Osteocyte (in vitro differentiated cells): ENCODE measurements at places on chromosomes 1 and 21.

- H3K36me3 ChIP-seq = no peaks in the 10 kb centered on the region
- no peak overlapping the region for H3K4me3 ChIP-seq
- no peak overlapping the region for H3K27ac ChIP-seq
- H3K4me1 ChIP-seq = no peaks in the 10 kb centered on the region
- H3K27me3 ChIP-seq = no peaks in the 10 kb centered on the region
Measured at GRCh38 chr1:237568955-237569354, 321.8 kb downstream of the ZP4 start.

DNA sequence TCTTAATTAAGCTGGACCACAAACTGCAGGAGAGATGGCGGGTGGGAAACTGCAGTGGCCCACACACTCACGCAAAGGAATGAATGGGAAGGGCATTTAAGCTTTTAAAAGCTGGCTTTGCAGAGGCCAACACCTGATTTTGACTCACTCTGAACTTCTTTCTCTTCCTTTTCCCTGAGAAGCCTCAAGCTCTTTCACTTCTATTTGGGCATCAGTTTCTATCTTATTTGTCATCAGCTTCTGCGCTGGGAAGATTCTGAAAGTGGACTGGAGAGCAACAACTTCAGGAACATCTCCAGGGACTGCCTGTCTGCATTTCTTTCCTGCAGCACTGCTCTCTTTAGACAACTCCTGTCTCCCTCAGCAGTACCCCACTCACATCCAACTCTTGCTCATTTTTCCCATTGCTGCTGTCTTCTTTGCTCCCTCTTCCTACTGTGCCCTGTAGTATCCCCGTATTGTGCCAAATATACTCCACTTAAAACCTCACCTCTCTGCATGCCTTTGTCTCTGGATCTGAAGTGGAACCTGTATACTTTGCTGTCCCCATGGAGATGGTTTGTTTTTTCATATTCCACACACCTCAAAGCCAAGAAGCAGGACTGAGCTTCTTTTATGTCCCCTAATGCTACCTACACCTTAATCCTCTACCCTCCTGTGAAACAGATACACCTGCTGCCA is 143.3 kb upstream of the JUN start:
- peaks cover 13% of the 10 kb centered on the region for H3K4me1 ChIP-seq
- H3K27me3 ChIP-seq = no peaks in the 10 kb centered on the region
- no peaks in the 10 kb centered on the region for H3K36me3 ChIP-seq
- DNase-seq = peak; percentile 42
- no peak overlapping the region for H3K27ac ChIP-seq
- H3K4me3 ChIP-seq = no peak overlapping the region

GRCh38 chr1:30615816-30616590 is 107.4 kb downstream of the MATN1 start:
- no peak overlapping the region for H3K4me3 ChIP-seq
- H3K27ac ChIP-seq = no peak overlapping the region
- H3K27me3 ChIP-seq = no peaks in the 10 kb centered on the region

GRCh38 chr1:24911651-24912155 is 18.4 kb downstream of the RUNX3 start:
- H3K36me3 ChIP-seq = no peaks in the 10 kb centered on the region
- H3K27me3 ChIP-seq = no peaks in the 10 kb centered on the region
- DNase-seq = no peak
- H3K27ac ChIP-seq = no peak overlapping the region
- H3K4me1 ChIP-seq = peaks cover 17% of the 10 kb centered on the region
- no peak overlapping the region for H3K4me3 ChIP-seq

DNA sequence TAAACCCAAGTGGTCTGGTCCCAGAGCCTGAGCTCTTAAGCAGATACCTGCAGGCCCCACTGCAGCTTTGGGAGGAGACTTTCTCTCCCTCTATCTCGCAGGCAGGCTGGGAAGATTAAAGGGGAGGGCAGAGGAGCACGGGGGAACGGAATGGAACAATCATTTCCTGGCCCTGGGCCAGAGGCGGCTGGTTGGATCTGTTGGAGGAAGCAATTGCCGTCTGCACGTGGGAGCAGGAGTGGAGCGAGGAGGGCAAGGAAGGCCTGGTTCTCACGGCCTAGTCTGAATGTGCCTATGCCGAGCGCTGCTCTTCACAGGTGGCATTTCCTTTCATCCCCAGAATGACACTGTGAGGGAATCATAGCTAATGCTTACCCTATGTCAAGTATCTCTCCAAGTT is 23.7 kb downstream of the NKAIN1 start:
- no peak for DNase-seq
- H3K27me3 ChIP-seq = peaks cover 16% of the 10 kb centered on the region
- H3K4me1 ChIP-seq = peaks cover 6% of the 10 kb centered on the region
- H3K4me3 ChIP-seq = no peak overlapping the region

DNA sequence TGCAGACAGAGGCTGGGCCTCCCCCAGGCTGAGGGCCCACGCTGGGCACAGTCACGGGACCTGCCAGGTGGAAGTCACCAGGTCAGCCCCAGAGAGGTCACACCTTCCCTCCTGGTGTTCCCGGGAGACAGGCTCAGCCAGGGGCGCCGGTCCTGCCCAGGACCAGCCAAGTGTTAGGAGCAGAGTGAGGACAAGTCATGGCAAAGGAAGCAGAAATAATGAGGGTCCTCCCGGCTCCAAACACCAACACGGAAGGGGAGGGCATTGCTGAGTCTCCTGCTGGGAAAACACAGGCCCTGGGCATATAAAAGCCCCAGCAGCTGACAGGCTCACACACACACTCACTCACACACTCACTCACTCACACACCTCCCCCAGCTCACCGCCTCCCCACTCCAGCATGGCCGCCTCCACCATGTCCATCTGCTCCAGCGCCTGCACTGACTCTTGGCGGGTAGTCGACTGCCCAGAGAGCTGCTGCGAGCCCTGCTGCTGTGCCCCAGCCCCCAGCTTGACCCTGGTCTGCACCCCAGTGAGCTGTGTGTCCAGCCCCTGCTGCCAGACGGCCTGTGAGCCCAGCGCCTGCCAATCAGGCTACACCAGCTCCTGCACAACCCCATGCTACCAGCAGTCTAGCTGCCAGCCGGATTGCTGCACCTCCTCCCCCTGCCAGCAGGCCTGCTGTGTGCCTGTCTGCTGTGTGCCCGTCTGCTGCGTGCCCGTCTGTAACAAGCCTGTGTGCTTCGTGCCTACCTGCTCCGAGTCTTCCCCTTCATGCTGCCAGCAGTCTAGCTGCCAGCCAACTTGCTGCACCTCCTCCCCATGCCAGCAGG is at the start of gene KRTAP10-10:
Gene KRTAP10-10, plus strand, starts transcription at position 339 of the 833 bp plus-strand sequence. Its CDS starts 62 bp downstream, at position 401.
- H3K27ac ChIP-seq = no peak within 1 kb of the TSS
- H3K36me3 ChIP-seq = no peaks in the 10 kb centered on the region
- peak; percentile 80 for DNase-seq
- H3K27me3 ChIP-seq = peaks cover 16% of the 10 kb centered on the region
- no peaks in the 10 kb centered on the region for H3K4me1 ChIP-seq
- H3K4me3 ChIP-seq = no peak within 1 kb of the TSS

DNA sequence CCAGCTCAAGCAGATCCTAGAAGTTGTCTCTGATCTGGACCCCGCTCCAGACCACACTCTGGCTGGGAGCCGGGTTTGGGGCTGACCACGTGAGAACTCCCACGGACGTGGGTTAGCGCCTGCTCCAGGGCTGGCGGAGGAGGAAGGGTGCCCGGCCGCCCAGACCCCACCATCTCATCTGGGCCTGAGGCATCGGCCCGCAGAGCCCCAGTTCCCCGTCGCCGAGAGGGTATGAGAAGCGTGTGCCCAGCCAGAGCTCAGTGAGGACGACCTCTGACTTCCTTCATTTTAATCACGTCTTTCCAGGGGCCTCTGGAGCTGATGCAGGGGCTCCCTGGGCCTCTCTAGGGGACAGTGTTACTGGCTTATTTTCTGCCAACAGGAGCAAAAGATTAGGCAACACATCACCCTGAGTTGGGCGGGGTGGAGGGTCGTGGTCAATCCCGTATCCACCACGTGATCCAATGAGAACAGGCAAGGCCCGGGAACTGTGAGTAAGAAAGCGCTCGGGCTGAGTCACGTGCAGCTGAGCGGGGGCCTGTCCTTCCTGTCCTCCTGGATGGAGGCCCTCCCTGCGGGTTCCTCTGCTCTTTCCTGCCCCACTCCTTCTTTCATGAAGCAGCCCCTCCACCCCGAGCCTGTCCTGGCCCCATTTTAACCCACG is 81.1 kb downstream of the SIK1 start:
- H3K27ac ChIP-seq = no peak overlapping the region
- no peaks in the 10 kb centered on the region for H3K36me3 ChIP-seq
- peaks cover 18% of the 10 kb centered on the region for H3K4me1 ChIP-seq

DNA sequence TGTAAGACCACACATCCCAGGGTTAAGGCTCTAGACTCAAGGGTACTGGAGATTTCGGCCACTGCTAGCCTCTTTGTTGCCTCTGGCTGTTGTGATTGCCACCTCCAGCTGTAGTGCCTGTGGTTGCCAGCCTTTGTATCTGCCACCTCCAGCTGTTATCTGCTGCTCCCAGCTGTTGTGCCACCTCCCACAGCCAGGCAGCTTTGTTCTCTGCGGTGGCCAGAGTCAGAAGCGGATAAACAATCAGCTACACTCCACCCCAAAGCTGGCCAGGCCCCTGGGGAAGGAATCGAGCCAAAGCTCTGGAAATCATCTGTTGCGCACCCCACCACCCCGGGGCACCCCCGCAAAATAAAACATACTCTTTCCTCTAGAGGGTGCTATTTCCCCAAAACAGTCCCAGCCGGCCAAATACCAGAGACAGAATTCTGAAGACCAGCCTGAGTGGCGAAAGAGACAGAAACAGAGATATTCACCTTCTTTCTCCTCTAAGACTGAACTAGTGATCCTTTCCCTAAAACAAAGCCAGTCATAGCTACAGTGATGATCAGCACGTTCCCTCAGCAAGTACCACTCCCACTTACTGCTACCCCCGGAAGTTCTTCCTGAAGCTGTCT is 14.8 kb upstream of the PIGM start:
- H3K36me3 ChIP-seq = no peaks in the 10 kb centered on the region
- DNase-seq = peak; percentile 82
- H3K27ac ChIP-seq = no peak overlapping the region

GRCh38 chr21:31354122-31354521 is 10.1 kb upstream of the TIAM1 start:
- H3K27me3 ChIP-seq = no peaks in the 10 kb centered on the region
- no peak overlapping the region for H3K4me3 ChIP-seq
- no peak for DNase-seq
- H3K27ac ChIP-seq = no peak overlapping the region

DNA sequence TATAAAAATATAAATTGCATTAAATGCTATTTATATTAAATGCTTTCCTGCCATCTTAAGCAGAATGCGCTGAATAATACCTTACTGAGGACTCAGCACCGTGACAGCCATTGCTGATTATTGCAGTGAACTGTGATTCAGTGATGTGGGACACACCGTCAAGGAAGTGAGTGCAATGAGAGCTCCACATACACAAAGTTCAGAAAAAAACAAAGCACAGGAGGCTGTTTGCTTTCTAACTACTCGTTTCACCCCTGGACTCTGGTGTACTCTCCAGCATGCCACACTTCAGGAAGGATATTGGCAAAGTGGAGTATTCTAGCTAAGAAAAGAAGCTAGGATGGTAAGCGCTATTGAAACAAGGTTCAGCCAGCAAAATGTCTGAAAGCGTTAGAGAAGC is 57.4 kb upstream of the CXADR start:
- H3K27me3 ChIP-seq = no peaks in the 10 kb centered on the region
- H3K4me3 ChIP-seq = no peak overlapping the region
- no peaks in the 10 kb centered on the region for H3K36me3 ChIP-seq
- H3K27ac ChIP-seq = no peak overlapping the region
- H3K4me1 ChIP-seq = no peaks in the 10 kb centered on the region
